ENCODE measurements at places on chromosomes 2 and 18.
A peak's percentile ranks its signal among the peaks of the same experiment; 100 is the strongest.

DNA sequence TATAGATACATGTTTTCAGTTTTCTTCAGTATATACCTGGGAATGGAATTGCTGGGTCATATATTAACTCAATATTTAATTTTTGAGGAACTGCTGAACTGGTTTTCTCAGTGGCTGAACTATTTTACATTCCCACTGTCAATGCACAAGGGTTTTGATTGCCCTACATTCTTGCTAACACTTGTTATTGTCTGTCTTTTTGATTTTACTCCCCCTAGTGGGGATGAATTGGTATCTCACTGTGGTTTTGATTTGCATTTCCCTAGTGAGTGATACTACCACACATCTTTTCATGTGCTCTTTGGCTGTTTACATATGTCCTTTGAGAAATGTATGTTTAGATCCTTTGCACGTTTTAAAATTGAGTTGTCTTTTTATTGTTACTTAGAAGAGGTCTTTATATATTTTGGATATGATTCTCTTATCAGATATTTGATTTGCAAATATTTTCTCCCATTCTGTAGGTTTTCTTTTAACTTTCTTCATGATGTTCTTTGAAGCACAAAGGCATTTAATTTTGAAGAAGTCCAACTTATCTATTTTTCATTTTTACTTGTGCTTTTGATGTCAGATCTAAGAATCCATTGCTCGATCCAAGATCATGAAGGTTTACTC is 36.2 kb downstream of the ASB1 start:
- DNase-seq = peak; percentile 69

GRCh38 chr2:1051075-1051474 is 100.4 kb downstream of the SNTG2 start:
- DNase-seq = no peak

DNA sequence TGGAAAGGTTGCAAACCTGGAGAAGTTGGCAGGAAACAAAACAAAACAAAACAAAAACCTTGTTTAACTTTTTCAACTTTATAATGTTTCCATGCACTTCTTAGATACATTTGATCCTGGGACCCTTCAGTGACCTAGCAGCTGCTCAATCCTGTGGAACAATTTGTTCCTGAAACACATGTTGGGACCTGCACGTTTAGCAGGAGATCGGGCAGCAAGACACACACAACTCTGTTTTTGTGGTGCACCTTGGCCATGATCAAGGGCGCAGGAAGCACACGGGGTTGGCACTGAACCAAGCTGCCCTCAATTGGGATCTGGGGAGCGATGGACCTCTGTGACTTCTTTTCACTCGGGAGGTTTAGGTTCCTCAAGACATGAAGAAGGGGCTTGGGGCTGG is 268.7 kb downstream of the LOXHD1 start:
- DNase-seq = no peak

GRCh38 chr2:86622519-86623042 is 1.1 kb downstream of the RNF103 start:
- peak; percentile 9 for DNase-seq

DNA sequence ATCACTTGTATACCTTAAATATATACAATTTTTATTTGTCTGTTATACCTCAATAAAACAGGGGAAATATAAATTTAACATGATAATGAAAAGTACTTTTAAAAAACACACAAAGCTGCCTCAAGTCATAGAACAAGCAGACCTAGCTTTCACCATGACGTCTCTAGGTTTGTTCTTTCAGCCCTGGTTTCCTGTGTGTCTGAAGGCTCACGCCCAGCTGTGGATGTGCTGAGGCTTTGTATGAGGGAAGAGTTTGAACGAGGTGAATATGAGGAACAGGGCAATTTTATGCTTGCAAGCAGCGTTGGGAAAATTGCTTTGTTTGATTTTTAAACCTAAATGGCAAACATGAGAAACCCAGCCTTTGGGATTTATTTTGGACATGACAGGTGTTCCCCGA is 15.3 kb downstream of the SH3RF3 start:
- DNase-seq = peak; percentile 19

DNA sequence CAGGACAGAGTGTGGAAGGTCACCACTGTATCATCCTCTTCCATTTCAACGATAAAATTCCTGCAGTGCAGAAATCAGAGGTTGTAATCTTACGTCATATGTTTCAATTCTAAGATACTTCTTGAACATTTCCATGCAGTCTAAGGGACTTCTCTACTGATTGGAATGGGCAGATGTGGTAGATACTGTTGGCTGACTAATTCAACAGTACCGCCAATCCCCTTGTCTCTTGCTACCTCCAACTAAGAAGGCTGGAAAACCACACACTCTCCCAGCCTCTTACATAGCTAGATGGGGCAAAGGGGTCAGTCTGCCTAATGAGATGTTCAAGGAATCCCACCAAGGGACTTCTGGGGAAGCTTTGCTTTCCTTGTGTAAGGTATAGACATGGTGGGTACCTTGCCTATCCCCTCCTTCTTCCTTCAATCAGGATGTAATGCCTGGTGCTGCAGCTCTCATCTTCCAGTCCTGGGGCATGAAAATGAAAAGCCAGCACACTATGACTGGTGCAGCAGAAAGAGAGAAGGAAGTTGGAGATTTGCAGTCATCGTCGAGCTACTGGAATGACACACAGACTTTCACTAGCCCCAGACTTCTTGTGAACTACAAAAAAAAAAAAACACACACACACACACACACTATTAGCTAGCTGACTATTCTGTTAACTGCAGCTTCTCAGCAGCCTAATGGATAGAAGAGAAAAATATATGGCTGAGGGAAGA is 84.1 kb downstream of the ALPK2 start:
- peak; percentile 18 for DNase-seq

DNA sequence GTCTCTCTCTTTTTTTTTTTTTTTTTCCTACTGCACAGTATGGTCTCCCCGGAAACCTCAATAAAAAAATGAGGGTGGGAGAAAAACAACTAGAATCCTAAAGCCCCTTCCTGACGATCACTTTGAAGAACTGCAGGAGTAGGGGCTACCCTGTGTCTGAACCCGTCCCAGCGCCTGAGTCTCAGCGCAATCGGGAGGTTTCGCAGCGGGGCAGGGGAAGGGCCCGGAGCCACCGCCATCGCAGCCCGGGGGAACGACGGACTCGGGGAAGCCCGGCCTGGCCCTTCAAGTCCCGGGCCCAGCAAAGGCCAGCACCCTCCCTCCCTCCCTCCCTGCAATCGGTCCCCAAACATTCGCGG is 411 bp downstream of the NARS1 start:
- peak; percentile 29 for DNase-seq

DNA sequence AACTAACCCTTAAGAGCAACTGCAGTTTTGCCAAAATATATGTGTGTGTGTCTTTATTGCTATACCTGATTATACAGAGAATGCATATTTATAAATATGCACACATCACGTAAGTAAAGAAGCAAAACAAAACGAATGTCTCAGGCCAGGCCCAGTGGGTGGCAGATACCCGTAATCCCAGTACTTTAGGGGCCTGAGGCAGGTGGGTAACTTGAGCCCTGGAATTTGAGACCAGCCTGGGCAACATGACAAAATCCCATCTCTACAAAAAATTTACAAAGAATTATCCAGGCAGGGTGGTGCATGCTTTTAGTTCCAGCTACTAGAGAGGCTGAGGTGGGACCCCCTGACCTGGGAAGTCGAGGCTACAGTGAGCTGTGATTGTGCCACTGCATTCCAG is 745.3 kb downstream of the SATB2 start:
- DNase-seq = no peak

DNA sequence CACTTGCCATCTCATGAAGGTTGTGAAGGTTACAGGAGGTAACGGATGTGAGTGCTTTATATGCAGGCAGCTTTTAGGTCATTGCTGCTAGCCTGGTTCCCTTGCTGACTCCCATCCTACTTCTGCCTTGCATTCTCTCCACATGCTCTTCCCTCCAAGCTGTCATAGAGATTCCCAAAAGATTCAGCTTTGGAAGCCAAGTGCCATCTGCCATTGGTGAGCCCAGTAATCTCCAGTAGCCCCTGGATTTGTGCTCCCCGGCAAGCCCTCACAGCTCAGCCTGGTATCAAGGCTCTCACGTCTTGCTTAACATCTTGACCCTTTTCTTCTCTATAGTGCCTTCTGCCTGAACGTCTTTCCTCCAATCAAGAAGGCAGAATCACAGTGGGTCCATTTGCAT is 61.6 kb downstream of the MYT1L start:
- no peak for DNase-seq

DNA sequence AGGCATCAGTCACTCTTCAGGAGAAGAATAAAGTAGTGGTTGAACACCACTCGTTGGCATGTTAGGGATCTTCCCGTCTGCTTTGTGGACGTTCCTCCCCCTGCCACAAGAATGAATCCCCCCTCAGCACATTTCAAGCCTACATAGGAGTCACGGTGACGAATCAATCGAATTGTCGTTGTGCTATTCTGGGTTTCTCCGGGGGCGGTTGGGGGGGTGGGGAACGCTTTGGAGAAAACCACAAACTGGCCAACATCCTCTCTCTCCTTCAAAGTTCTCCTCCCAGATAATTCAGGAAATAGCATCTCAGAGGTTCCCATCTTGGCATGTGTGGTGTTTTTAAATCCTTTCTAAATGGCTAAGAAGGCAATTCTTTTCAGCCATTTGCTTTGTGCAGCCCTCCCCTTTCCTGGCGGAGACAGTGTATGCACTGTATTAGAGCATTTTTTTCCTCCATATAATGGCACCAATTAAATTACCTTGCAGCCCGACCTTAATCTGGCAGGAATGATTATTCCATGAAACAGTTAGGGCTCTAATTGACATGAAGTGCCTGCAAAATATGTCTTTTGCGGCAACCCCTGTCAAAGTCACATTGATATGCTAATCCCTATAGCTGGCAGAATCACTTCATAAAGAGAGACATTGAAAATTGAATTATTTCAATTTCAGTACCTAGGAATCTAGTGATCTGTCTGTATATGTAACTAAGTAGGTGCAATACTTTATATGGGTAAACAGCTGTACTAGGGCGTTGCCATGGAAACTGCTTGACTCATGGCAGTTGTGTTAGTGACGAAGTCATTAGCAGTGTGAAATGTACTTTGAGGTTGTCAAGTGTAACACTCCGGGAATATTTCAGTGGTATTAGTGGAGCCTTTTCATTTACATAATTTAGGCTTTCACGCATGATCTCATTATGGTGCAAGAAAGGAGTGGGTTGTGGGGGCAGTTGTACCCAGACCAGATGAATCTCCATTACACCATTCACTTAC is 323.4 kb upstream of the SLC14A2 start:
- no peak for DNase-seq
